Endothelial cell (in vitro differentiated cells): ENCODE measurements at places on chromosomes 11 and 22. TPM values are rescaled to one million over a fixed set of nuclear protein-coding genes. Genes with fewer than 3 reads are reported as not detected.

ART1 gene
- not detected for total RNA-seq

APBB1 gene
- 43.6 TPM for total RNA-seq

PRR33 gene
- total RNA-seq = not detected

DNA sequence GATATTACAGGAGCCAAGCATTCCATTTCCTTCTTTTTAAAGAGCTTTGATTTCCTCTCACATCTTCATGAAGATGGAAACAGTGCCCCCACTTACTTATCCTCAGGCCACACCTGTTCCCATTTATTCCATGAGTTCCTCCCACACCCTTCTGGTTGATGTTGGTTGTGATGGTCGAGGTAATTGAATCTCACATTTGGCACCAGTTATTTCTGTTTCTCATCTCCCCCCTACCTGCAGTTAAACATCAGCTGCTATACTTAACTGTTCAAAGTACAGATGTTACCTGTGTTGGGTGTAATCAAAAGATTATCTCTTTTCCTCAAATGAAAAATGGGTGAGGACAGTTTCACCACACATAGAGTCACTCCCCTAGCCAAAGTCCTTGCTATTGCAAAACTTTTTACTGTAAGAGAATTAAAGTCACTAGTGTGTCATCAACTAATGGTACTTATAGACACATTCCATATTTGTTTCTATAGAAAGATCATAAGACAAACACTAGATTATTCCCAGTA, 1.9 kb downstream of the TMEM45B start:
- DNase-seq = no peak

- DNase-seq = peak; percentile 18
These were observed 30.5 kb downstream of the YDJC start for GRCh38 chr22:21599053-21599893.

DNA sequence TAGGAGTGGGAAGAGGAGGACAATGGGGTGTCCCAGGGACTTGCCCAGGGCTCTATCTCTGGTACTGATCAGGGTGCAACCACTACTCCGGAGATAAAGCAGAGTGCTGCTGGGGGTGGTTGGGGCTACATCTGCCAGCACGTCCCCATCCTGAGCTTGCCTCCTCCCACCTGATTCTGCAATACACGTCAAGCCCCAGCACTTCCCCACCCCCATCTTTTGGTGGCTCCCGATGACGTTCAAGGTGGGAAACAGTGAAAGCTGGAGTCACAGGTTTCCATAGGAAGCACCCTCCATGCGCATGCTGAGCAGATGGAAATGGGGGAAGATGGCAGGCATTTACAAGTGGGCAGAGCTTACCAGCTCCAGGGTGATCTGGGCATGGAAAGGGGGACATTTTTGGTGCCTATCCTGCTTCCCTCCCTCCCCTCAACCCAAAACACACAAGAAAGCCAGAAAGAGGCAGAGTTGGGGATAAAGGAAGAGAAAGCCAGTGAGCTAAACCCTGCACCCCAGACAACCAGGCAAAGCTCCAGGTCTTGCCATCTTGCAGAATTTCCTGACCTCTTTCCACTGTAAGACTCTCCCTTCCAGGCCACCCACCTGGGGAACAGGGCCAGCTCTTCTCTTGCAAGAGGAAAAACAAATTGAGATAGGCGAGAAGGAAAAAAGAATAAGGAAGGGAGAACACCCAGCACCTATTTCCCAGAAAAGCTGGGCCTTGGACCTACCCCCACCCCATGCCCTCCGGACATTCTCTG, 15.8 kb downstream of the SYT7 start:
- DNase-seq = no peak

- no peak for DNase-seq
These were observed 2249.5 kb downstream of the LRRC4C start for GRCh38 chr11:39209981-39210380.

DNA sequence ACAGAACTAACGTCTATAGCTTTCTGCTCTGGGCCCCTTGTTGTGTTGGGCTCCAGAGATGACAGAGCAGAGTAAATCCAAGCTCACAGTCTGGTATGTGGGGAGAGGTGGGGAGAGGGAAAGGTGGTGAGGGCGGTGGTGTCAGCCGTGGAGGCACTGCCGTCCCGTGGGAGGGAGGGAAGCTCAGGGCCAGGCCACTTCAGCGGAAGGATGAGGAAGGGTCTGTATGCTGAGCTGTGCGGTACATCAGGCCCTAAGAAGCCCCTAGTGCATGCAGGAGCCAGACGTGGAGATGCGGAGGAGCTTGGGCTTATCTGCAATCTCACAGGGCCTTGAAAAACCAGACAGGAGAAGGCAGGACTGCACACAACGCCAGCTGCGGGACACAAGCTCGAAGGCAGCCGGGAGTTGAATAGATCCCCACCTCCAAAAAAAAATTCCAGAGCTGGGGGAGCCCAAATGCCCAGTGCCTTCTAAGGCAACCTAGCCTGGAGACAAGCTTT, 1.5 kb downstream of the KRTAP5-5 start:
- no peak for DNase-seq

GRCh38 chr11:24819006-24819405, 322.2 kb downstream of the LUZP2 start:
- no peak for DNase-seq

DNA sequence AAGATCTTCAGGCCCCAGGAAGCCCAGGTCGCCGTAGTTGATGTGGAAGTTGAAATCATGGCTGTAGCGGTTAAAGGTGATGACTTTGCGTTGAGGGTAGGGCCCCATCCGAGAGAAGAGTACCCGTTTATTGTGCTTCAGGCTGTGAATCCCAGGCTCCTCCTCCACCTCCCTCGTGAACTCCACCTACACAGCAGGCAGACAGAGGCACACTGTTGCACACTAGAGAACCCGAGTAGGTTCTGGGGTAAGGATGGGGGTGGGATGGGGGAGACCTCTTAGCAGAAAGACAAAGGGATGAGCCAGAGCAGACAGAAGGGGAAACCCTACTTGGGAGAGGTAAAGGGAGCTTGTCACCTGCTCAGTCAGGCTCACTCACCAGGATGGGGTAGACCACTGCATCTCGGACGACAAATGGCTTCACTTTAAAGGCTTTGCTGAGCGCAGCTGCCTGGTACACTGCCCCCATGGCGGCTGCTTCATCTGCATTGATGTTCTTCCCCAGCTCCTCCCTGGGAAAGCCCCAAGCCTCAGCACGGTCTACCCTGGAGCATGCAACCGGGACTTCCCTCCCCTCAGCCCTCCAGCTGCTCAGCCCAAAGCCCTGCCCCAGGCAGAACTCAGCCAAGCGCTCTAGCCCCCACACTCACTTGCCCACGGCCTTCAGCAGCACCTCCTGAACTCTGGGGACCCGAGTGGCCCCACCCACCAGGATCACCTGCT, 5.4 kb downstream of the HYOU1 start:
- no peak for DNase-seq

- no peak for DNase-seq
These were observed 35.8 kb upstream of the CHRM4 start for GRCh38 chr11:46427364-46427763.

- DNase-seq = peak; percentile 41
These were observed 579 bp upstream of the CYB5R2 start for GRCh38 chr11:7673724-7674434.

DNA sequence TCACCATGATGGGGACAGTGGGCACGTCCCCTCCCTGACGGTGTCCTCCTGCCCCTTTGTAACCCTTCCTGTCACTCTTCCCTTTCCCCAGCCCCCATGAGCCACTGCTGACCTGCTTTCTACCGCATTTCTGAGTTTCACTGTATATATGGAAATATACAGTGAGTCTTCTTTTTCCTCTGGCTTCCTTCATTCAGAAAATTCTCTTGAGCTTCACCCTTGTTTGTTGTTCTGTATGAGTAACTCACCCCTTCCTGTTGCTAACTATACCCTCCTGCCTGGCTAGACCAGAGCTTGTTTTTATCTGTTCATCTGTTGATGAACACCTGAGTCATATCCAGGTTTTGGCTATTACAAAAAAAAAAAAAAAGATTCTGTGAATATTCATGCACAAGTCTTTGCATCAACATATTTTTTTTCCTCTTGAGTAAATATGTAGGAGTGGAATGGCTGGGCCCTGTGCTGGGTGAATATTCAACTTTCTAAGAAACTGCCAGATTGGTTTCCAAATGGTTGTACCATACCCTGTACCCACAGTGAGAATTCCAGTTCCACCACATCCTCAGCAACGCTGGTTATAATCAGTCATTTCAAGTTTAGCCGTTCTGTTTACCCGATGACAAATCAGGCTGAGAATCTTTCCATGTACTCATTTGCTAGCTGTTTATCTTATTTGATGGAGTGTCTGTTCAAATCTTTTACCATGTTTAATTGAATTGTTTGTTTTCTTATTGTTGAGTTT, 62.0 kb downstream of the IGF2 start:
- DNase-seq = no peak

DNA sequence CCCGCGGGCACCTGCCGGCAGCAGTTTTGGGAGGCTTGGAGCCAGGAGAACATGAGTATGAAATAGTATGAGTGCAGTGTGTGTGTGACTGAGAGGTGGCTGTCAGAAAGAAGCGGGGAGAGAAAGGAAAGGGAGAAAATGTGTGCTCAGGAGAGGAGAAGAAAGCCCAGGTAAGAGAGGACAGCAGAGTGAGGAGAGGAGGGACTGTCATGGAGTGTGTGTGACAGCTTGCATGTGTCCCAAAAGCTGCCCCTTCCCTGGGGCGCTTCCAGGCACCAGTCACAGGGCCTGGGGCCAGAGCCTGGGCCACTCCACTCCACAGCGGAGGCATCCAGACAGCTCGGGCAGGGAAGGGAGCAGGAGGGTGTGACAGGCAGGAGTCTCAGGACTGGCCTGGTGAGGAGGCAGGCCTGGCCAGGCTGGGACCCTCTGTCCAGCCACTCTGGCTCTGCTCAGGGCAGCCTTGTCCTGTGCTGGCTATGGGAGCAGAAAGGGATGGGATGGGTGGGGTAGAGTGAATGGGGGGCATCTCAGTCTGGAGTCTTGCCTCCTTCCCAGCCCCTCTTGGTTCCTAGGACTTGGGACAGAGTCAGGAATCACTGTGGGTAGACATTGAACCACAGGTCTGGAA, 949 bp downstream of the MMP11 start:
- no peak for DNase-seq

DNA sequence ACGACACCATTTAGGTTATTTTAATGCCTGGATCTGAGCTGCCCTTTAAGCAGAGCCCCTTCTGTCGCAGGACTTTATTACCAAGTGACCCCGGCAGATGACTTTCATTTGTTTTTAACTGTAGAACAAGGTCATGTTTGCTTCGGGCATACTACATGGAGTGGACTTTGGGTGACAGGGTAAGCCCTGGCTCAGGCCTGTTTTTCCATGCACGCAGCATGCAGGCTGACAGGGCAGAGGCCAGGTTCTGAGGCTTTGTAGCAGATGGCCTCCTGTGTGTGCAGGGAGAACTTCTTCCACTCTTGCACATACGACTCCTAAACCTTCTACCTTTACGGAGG, 50.5 kb downstream of the SNX19 start:
- DNase-seq = no peak

- DNase-seq = no peak
These were observed 16.8 kb downstream of the HSPA8 start for GRCh38 chr11:123045101-123045500.

DNA sequence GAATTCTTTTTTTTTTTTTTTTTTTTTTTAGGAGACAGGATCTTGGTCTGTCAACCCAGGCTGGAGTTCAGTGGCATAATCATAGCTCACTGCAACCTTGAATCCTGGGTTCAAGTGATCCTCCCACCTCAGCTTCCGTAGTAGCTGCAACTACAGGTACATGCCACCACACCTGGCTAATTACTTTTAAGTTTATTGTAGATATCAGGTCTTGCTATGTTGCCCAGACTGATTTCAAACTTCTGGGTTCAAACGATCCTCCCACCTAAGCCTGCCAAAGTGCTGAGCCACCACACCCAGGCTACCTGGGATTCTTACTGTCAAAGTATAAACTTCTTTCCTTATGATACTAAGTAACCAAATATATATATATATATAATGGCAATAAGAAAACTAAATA, 50.9 kb upstream of the CHRNA10 start:
- no peak for DNase-seq

DNA sequence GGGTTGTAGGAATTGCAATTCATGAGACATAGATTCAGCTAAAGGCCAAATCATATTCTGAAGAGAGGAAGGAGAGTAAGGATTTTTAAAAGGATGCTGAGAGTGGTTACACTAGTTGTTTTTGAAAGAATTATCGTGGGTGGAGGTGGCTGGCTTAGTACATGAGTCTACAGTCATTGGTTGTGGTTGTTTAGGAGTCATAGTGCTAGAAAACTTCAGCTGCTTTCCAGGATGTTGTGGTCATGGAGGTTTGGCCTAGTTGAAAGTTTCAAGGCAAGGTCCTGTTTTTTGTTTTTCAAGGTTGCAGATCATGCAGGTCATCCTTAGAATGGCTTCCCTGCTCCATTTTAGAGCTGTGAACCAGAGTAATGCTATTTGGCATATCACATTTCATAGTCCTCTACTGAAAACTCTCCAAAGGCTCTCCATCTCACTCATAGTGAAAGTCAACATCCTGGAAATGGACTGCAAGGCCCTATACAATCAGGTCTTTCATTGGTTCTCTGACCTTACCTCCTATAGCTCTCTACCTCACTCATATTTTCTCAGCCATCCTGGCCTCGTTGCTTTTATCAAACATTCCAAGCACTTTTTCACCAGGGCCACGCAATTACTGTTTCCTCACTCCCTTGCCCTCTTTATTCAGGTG, 26.1 kb upstream of the ZBTB44 start:
- no peak for DNase-seq

- no peak for DNase-seq
These were observed 65.2 kb downstream of the CACNA1I start for GRCh38 chr22:39635719-39636118.
